Activated CD4-positive, CD25-positive, alpha-beta regulatory T cell (primary cell): ENCODE measurements at places on chromosomes 2 and 18.

- DNase-seq: no peak
Observed at GRCh38 chr2:10844097-10844496, 31.5 kb upstream of the PDIA6 start.

GRCh38 chr18:37710726-37711125 lies 145.1 kb upstream of the CELF4 start:
- no peak for DNase-seq

- DNase-seq: no peak
Observed at GRCh38 chr18:11504962-11505361, 104.4 kb upstream of the SLC35G4 start.

DNA sequence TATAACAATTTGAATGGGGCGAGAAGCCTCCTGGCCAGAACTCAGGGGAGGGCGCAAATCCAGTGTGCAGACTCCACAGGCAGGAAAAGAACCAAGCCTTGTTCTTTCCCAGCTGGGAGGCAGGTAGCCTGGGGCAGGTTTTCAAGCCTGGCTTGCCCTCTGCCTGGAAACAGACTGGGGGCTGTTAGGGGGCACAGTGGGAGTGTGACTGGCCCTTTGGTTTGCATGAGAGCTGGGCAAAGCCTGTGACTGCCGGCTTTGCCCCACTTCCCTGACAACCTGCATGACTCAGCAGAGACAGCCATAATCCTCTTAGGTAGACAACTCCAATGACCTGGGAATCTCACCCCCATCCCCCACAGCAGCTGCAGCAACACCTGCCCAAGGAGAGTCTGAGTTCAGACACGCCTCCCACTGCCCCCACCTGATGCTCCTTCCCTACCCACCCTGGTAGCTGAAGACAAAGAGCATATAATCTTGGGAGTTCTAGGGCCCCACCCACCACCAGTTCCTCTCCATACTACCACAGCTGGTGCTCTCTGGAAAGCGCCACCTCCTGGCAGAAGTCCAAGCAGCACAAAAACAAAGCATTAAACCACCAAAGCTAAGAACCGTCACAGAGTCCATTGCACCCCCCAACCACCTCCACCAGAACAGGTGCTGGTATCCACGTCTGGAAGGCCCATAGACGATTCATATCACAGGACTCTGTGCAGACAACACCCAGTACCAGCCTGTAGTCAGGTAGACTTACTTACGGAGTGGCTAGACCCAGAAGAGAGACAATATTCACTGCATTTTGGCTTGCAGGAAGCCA lies 402.5 kb downstream of the STK39 start:
- no peak for DNase-seq

DNA sequence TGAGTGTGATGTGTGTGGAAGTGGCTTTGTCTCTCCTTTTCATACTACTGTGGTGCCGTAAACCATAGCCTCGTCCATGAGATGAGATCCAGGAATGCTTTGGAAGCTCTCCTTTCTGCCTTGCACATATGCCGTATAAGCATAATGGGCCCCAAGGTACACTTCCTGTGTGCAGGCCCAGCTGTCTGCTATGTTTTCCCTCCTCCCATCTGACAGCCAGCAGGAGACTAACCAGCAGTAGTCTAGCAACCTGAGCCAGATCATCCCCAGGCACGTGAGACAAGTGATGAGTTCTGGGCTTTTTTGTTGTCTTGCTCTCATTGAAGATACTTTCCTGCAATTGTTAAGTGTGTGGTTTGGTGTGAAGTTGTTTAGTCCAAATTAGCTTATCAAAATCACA lies 555.5 kb upstream of the LRRTM4 start:
- no peak for DNase-seq

GRCh38 chr2:202101026-202101579 lies 28.0 kb downstream of the KIAA2012 start:
- DNase-seq: no peak

DNA sequence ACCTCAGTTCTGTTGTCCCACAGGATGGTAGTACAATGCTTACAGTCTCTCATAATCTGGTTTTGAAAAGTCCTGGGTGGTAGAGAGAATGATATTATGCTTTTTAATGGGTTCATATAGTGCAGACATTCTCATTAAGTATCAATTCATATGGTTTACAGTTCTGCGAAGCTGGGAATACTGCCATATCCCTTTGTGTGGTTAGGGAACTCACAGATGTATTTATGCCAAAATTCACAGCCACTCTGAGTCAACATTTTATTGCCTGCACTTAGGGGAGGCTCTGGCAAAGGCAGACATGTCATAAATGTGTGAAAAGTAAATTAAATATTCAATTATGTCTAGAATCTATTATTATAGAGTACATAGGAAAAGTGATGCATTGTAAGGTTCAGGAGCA lies 808.2 kb downstream of the SUCLG1 start:
- no peak for DNase-seq

- no peak for DNase-seq
Observed at GRCh38 chr2:239828192-239828972, 196.8 kb downstream of the NDUFA10 start.

- DNase-seq: no peak
Observed at GRCh38 chr2:196983934-196984333, 57.4 kb upstream of the PGAP1 start.
